ENCODE measurements at places on chromosomes 1 and 21. TPM values are rescaled to one million over a fixed set of nuclear protein-coding genes. Genes with fewer than 3 reads are reported as not detected.

NOTCH2NLA gene
- 33.6 TPM for total RNA-seq

DNA sequence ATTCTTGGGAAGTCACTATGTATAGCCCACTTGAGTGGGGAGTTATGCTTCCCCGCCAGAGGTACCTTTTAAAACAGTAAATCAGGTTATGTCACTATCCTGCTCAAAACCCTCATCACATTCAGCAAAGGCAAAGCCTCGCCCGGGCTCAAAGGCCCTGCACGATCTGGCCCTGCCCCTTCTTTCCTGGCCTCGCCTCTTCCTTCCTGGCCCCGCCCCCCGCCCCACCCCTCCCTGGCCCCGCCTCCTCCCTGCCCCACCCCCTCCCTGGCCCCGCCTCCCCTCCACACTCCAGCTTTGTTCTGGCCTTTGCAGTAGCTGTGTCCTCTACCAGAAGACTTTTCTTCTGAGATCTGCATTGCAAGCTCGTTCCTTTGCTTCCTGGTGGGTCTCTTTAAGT, 6.6 kb downstream of the LDLRAD2 start:
- no peak for DNase-seq

DNA sequence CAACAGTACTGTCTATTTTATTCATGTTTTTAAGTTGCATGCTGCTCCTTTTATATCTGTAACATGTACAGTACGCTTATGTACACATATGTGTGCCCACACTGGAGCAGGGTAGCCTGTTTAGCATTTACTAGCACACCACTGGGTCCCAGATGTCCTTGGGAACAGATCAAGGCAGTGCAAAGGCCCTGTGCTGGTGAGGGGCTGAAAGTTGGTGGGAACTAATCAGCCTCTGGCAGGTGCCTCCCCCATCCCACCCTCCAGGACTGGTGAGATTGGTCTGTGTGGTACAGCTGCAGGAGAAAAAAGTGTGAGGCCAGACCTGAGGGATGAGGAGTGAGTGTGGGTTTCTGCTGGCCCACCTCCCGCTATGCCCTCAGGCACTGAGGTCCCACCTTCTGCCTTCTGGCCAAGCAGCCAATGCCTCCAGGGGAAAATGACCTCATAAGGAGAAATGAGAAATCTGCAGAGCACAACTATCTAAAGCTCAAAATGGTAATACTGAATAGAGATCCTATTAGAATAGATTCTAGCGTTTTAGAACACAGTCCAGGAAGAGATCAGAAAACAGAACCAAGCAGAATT, 58.9 kb downstream of the POFUT2 start:
- no peak for DNase-seq

- DNase-seq = no peak
Measured at GRCh38 chr1:85334962-85335361, 58.5 kb upstream of the BCL10 start.

- no peak for DNase-seq
Measured at GRCh38 chr1:228735871-228736586, 750 bp downstream of the RHOU start.

DNA sequence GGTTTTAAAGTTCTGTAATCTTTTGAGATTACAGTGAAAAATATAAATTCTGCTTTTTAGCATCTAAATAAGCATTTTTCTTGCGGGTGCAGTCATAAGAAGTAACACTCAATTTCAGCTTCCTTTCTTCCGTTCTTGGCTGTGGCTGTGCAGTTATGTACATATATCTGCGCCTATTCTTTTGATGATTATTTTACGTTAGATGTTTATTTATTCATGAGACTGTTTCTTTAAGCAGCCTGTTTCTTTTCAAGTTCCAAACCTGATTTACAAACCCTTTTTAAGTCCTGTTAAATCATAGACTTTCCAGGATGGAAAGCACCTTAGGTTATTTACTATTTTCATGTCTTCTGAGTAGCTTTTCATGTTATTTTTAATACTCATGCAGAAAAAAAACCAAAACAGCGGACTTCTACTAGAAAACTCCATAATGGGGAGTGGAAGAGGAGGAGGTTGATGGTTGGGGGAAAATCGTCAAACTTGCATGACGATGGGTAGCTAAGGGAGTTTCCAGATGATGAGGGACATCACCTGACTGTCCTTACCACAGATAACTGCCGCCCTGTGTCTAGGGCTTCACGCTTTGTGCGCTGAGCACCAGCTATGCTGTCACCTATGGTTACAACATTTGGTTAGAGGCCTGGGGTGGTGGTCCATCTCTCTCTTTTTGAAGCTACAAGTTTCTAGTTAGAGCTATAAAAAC, 2.6 kb downstream of the PRDM2 start:
- DNase-seq = no peak

GRCh38 chr21:44892536-44893277, 19.2 kb upstream of the PTTG1IP start:
- no peak for DNase-seq

DNAJB4 gene
- total RNA-seq = 20.9 TPM

GRCh38 chr1:167808690-167809089, 86.9 kb downstream of the MPZL1 start:
- DNase-seq = no peak

GRCh38 chr1:212525479-212526110, 83.0 kb upstream of the ATF3 start:
- no peak for DNase-seq

DNA sequence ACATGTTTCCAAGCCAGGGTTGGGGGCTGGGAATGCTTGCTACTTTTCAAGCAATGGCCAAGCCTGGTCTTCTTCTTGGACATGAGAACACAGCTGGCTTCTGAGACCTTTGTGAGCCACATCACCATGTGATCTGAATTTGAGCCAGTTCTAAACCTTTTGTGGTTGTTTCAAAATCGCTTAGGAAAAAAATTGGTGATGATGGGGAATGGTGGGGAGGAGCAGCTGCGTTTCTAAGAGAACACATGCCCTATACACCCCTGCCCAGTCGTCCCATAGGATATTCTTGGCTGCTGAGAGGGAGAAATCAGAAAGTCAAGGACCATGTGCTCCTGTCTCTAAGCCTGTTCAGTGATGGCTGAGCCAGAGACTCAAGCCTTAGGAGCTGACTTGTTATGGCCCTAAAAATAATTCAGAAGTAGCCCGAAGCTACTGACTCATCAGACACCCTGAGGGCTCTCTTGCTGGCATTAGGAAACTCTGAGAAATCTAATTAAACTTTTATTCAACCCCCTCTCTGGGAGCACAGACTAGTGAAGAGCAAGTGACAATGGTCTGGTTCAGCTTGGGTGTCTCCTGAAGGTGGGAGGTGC, 30.5 kb downstream of the CCDC185 start:
- DNase-seq = no peak

DNA sequence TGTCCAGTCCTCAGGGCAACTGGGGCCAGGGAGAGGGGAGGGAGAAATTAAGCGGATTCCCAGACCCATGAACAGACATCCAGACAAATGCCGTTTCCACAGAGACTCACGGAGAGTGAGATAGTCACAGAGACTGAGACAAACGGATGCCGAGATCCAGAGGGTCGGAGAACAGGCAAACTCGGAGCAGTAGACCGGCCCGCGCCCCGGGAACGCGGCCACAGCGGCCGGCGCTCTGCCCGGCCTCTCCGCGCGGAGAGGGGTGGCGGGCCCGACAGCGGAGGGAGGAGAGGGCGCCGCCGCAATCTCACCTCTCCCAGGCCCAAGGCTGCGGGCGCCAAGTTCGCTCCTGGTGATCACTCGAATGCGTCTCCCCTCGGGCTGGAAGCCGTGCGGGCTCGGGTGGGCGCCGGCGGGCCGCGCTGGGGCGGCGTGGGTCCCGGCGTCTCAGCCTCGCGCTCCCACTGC, 831 bp upstream of the FOXD2 start:
- no peak for DNase-seq

PTAFR gene
- total RNA-seq = 0.48 TPM

GRCh38 chr21:42093186-42093585, 22.1 kb downstream of the UMODL1 start:
- no peak for DNase-seq

SHISAL2A gene
- not detected for total RNA-seq

DVL1 gene
- 62.8 TPM for total RNA-seq

DNA sequence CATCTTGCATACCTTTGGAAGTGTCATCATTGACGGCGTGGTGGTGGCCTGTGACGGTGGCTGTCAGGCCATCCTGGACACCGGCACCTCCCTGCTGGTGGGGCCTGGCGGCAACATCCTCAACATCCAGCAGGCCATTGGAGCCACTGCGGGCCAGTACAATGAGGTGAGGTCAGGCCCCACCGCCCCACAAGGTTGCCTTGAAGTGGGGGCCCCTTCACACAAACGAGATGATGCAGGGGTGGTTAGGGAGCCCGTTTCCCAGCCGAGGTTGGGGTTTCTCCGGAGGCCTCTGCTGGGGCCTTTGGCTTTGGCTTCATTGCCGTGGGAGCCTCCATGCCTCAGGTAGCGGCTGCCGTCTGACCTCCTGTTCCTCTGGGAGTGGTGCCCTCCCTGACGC, 29.6 kb downstream of the KCNA10 start:
- DNase-seq = no peak
